ENCODE measurements at places on chromosomes 4 and X.

GRCh38 chrX:24025741-24026403 is 1.1 kb downstream of the KLHL15 start:
- DNase-seq, result no peak

GRCh38 chrX:45601052-45601451 is 400.4 kb upstream of the DIPK2B start:
- DNase-seq, result no peak

DNA sequence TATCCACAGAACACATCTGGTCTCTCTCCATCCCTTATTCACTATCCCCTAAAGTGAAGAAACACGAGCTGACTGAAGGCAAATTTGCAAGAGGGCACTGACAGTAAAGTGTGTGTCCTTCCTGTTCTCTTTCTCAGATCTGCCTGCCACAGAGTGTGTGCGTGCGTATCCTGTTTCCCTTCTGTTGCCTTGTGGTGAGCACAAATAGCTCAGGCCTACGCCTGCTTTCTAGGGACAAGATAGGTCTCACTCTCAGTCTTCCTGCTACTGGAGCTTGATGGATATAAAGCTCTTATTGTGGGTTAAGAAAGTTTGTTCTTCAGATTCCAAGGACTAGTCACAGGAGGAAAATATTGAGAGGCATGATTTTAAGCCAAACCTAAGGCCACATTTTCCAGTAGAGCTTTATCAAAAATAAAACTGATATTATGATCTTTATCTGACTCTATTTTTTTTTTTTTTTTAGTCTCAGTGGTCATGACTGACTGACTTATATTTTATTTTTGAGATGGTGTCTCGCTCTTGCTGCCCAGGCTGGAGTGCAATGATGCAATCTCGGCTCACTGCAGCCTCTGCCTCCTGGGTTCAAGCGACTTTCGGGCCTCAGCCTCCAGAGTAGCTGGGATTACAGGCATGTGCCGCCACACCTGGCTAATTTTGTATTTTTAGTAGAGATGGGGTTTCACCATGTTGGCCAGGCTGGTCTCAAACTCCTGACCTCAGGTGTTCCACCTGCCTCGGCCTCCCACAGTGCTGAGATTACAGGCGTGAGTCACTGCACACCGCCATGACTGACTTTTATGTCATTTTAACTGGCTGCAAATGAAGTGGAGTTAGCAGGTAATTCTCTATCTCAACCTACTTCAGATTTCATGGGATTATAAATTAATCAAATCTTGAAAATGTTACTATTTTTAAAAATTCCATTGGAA is 140.3 kb upstream of the SH3RF1 start:
- DNase-seq, result no peak

GRCh38 chr4:123939621-123940020 is 543.0 kb downstream of the SPRY1 start:
- DNase-seq, result no peak

GRCh38 chr4:15042529-15043167 is 40.4 kb downstream of the CPEB2 start:
- no peak for DNase-seq

DNA sequence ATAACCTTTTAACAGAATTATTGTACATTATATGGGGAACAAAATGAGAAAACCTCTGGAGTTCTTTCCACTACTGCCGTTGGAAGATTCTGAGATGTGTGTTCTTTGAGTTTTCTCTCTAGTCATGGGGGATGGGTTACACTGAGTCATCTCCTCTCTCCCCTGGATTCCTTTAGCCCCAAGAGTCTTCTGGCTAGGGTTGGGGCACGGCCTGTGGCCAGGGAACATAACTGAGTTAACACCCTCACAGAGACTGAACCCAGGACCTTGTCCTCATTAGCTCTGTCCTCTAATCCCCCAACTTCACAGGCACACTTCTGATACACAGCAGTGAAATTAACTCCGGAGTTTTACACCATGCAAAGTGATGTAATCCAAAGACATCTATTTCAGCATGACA is 142.3 kb upstream of the F9 start:
- DNase-seq, result no peak

DNA sequence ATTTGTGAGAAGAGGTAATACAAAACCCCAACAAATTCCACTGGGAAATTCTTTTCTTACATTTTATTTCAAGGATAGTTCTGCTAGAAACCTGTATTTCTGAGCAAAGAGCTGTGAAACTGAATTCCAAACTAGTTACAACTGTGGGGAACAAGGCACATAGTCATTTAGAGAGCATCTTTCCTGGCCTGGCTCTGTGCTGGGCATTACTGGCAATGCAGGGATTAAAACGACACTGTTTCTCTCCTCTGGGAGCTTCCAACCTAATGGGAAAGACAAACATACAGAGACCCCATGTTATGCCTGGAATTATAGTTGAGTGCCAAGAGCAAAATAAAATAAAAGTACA is 36.5 kb downstream of the SUPT20HL1 start:
- no peak for DNase-seq

GRCh38 chr4:82017680-82018079 is 356.1 kb downstream of the HNRNPD start:
- DNase-seq, result no peak

DNA sequence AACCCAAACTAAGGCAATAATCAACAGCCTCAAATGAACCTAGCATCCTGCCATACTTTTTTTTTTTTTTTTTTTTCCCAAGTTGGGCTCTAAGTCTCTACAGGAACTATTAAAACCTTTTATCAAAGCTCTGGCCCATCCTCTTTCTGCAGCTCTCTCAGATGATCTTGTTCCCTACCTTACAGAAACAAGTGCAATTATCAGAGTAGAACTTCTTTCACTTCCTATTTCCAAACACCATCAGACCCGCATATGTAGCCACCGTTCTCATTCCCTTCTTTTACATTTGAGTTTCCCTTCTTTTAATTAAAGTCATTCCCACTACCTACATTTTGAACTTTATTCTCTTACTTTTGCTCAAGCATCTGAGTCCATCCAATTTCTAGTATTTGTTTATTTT is 690.6 kb downstream of the DMD start:
- no peak for DNase-seq

DNA sequence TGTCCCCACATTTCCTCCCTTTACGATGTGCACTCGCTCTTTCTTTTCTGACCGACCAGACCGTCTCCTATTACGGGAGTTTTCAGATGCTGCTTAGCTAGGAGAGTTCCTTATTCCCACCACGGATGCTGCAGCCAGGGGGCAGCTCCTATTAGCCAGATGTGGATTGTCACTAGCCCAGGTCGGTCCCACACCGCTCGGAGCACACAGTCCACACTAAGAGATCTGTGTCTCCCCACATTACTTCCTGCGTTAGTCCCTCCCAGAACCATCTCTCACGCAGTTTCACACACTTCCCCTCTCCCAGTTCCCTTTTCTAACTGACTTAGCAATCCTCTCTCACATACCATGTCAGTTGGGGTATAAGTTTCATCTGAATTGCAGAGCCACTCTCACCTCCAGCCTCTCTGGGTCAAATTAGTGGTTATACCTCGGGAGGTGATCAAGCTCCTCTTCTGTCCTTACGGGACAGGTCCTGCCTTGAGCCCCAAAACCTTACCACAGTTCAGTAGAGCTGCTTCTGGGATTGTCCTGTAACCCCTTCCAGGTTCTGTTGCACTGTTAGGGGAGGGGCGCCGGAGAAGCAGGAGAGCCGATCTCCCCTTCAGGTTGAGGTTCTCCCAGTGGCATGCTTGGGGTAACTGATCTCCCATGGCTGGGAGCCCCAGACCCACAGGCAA is 28.2 kb downstream of the SULT1E1 start:
- DNase-seq, result no peak

GRCh38 chr4:164847016-164847415 is 30.0 kb upstream of the APELA start:
- no peak for DNase-seq

DNA sequence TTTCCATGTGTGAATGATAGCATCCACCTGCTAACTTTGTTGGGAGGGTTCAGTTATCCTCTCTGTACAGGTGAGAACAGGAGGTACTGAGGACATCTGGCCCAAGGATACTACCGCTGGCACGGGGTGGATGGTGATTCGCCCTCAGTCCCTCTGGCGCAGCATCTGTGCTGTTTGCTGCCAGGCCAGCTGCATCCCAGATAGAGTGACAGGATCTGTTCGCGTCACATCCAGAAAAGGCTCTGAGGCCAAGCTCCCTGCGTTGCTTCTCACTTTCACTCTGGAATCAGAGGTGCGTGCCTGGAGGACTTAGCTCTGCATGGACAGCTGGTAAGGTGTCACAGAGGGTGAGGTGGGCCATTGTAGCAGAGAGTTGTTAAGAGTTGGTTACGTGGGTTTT is 95.4 kb downstream of the TBL1X start:
- no peak for DNase-seq

DNA sequence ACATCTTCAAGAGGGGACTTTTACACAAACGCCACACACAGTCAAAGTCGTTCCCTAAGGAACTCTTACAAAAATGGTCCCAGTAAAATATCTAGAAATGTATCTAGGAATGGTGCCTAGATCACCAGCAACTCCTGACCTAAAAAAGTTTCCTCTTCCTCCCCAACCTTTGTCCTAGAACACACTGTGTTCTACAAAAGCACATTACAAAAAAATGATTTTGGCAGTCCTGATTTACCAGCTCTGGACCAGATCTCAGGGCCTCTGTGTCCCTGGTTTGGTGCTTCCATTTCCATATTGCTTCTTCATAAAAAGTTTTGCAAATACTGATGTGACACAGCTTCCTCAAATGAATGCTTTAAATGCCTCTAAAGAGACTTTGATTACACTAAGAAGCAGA is 55.0 kb downstream of the LNX1 start:
- DNase-seq, result no peak

- DNase-seq, result no peak
Measured at GRCh38 chr4:127251423-127251822, 381.3 kb upstream of the INTU start.

- no peak for DNase-seq
Measured at GRCh38 chr4:25815586-25815985, 47.2 kb downstream of the SEL1L3 start.

DNA sequence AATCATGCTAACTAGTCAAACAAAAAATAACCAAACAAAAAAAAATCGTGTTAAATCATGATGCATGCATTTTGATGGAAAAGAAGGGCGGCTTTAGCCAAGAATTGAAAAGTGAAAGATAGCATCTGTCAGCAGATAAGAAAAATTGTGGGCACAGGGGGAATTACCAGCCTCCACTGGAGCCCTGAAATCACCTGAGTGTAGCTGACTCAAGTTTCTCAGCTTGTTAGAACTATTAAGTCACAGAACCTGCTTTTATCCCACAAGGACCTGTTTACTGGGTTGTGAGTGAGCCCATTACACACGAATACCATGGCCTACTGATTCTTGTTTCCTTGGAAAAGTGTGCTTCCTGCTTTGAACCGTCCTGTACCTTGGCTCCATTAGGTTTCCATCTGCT is 85.2 kb downstream of the COX18 start:
- DNase-seq, result no peak

DNA sequence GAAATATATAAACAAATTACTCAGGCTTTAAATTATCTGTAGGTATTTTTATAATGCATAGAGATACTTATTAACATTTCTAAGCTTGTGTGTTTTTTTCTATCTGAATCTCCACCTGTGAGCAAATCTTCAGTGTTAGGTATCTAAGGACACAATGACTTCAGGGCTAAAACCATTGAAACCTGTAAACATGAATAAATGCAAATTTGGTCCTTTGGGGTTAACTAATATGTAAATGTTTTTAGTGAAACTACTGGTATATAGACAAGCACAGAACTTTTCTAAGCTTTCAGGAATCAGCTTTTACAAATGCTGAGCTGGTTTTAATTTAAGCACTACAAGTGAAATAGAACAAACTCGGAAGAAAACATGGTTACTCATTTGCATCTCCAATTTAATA is 147.9 kb downstream of the FBXO8 start:
- no peak for DNase-seq

DNA sequence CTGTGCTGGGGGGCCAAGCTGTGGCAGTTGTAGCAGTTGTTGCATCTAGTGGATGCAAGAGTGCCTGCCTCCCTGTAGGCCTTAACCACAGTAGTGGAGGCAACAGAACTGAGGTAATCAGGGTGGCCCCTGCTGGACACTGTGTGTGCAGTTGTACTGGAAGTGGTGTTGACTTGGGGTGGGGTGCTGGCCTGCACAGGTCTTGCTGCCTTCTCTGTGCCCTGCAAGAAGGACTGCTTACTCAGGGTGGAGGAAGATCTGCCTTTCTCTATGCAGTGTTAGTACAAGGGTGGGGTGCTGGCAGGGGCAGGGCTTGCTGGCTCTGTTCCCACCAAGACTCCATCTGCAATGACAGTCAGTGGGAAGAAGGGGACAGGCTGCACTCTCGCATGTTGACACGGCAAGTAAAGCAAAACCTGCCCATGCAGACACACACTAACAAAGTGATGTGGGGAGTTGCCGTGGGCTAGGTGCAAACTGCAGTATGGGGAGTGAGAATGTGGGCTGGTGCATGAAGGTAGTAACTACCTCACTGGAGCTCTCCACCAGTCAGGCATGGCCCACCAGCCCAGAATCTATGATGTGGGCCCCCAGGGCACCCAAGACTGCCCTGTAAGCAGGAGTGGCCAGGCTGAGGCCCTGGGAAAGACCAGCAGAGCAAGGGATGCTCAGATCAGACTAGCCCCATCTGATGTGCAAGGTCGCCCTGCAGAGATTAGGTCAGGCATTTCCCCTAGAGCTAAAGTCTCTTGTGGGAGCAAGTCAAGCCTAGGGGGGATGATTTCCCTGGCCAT is 594.9 kb downstream of the TECRL start:
- DNase-seq, result no peak

All from omental fat pad (tissue), 4 donors.